ENCODE measurements at places on chromosomes 4 and X.

- DNase-seq = no peak
Observed at GRCh38 chr4:39054497-39054896, 7.5 kb upstream of the KLHL5 start.

DNA sequence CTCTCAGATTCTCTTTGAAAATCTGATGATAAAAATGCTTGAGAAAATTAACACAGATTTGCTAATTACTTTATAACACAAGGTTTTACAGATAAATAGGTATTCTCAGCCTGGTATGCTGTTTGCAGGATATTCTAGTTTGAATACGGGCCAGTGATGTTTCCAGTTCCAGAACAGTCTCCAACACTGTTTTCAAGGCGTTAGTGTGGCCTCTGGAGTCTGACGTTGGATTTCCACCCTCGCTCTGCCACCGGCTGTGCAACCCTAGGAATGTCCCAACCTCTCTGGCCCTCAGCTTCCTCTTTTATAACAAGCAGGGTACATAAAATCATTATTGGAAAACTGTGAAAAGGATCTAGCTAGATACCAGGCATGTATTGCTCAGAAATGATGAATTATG lies 23.8 kb upstream of the CYP4V2 start:
- no peak for DNase-seq

GRCh38 chr4:106614441-106614840 lies 245.9 kb upstream of the GIMD1 start:
- no peak for DNase-seq

DNA sequence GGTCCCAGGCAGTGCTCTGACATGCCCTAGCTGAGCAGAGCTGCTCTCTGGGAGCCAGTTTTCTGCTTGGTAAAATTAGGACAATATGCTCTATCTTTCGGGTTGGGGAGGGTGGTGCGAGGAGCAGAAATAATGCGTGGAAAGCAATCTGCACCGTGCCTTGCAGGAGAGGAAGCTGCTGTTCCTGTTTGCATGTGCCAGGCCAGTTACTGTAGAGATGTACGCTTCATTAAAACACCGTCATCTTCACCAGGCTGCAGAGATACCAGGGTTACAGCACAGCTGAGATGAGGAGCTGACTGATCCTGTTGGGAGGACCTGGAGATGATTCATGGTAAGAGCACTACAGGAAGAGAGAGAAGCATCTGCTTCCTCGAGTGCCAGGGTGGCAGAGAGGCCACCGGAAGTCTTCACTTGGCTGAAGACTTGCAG lies 29.5 kb upstream of the IRF2 start:
- no peak for DNase-seq

DNA sequence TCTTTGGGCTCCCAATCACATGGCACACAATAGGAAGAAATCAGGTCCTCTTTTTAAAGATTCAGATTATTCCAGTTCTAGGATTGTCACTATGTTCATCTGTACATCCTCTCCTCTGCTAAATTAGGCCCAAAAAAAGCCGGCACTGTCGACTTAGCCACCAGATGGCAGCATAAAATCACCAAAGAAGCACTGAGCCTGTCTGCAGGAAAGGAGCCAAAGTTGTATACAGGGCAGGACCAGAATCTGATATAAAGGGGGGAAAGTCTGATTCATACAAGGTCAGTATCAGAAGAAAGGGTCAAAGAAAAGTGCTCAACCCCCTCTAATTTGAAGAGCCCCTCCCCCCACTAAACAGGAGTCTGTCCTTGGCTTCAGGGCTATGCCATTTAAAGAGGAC lies 292.5 kb downstream of the CHIC1 start:
- DNase-seq = peak; percentile 32

- no peak for DNase-seq
Observed at GRCh38 chrX:152918707-152919106, 20.8 kb downstream of the ZNF185 start.

DNA sequence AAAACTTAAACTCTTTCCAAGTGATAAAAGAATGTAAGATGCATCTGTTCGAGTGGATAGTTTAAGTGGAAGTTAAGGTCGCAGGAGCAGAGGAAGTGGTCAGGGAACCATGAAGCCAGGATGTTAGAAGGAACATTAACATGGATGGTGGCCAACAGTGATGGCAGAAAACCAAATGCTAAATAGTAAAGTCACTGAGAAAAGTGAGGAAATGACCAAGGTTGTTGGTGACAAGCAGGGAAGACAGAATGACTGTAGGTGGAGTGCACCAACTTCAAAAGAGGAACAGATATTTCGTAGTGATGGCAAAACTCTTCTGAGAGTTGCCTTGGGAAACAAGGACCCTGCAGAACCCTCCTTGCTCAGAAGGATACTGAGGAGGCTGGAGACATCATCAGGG lies 226.2 kb downstream of the PALLD start:
- no peak for DNase-seq

- no peak for DNase-seq
Observed at GRCh38 chr4:159445692-159446091, 342.8 kb downstream of the RAPGEF2 start.

GRCh38 chrX:134753718-134754008 lies 95.4 kb upstream of the PLAC1 start:
- no peak for DNase-seq

GRCh38 chrX:150848914-150849365 lies 49.5 kb downstream of the CD99L2 start:
- no peak for DNase-seq

All from activated CD8-positive, alpha-beta memory T cell treated with anti-CD3 and anti-CD28 coated beads for 48 hours (primary cell).